Right lobe of liver (tissue), 6 donors: ENCODE measurements at places on chromosomes 11 and 22. TPM values are rescaled to one million over a fixed set of nuclear protein-coding genes. Genes with fewer than 3 reads are reported as not detected.

Gene ADORA2A
- 5.5 TPM for total RNA-seq

DNA sequence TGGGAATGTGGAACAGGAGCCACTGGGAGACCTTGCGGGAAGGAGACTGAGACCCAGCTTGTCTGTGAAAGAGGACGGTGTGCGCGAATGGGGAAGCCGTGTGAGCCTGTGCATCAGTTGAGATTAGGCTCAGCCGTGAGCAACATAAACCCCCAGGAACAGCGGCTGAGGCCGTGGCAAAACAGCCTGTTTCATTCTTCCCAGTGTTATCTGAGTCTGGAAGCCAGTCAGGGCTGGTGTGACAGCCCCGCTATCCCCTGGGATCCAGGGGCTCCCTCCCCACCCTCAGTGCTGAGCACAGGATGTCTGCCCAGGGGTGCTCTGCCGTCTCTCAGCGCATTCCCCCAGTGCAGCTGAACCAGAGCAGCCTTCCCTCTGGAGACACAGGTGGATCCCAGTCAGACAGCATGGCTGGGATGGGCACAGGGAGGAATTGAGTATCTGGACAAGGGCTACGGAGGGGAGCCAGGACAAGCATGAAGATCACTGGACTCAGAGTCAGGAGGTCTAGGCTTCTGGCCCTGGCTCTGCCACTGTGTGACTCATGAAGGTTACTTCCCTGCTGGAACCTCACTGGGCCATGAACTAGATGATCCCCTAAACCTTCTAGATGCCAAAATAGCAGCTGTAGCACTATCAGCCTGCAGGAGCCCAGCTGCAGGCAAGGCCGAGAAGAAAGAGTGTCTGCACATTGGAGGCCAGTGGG, 8.6 kb downstream of the OAF start:
- DNase-seq = peak; percentile 43

DNA sequence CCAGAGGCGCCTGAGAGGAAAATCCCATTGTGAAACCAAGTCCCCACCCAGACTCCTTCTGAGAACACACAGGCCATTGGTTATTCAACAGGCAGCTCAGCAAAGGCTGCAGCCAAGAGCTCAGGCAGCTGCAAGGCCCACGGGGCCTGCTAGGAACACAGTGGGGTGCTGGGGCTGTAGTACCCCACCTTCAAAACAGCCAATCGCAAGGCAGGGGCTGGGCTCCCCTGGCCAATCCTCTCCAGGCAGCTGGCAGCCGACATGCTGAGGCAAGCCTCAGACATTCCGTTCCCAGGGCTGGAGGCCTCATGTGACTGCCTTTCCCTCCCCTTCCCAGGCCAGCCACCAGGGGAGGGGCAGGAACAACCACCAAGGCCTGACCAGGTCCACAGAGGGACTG, 6.6 kb downstream of the PRODH start:
- no peak for DNase-seq

DNA sequence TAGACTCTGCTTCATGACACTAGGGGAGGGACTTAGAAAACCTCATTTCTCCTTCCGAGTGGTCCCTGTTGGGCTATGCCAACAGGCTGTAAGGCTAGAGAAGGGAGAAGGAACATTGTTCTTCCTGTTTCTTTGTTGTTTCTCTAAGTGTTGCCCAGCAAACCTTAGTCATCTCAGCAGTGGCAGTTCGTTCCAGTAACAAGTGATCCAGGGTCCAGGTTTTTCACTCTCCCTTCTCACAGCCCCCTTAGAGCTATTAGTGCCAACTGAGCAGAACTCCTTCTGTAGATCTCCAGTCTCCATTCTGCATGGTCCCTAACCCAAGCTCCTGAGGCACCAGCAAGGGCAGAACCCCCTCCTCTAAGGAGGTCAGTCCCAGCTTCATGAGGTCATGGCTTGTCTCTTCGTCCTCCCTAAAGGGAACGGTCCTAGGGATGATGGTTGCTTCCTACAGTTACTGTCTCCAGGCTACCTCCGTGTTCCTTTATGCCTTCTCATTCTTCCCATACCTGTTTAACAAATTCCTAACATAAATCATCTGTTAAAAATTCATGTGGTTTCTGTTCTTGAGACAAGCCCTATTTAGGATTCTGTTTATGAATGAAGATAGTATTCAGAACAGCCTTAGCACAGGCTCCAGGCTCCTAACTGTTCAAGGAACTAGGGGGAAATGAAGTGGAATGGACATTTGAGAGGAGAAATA, 168.6 kb upstream of the UBASH3B start:
- DNase-seq = no peak

Gene VSIG2
- 1.0 TPM for total RNA-seq

DNA sequence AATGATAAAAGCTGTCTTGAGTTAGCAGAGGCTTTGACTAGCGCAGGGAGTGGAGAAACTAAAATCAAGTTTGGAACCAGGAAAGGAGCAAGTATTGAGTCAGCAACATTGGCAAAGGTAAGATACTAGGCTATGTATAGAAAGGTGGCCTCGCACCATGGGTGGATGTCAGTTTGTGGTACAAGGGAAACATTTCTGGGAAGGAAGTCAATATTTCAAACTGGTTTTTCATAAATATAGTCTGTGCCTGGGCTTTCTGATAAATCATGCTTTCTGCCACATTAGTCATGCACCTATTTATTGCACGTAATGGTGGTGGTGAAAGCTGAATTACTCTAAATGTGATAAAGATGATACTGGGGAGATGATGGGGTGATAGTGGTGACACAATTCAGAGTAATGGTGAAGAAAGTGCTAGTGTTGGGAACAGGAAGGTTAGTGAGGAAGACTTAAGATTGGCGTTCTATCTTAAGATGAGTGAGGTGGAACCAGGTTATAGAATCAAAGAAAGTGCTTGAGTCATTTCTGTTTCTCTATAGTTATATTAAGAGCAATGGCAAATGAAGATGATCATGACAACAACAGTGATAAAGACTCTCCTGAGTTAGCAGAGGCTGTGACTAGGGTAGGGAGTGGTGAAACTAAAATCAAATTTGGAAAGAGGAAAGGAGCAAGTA, 729.0 kb downstream of the FAM181B start:
- no peak for DNase-seq

DNA sequence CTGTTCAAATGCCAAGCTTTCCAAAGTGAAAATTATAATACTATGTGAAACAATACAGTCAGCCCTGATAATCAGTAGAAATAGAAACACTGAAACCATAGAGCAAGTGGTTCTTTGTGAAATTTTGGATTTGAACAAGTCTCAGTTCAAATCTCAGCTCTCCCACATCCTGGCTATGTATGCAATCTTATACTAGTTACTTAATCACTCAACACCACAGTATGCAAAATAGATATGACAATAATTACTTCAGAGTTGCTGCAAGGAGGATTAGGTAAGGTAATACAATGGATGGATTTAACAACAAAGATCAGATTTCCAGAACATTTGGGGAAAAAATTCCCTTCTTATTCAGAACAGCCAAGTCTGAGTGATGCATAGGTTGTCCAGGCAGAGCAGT, 851.8 kb upstream of the CCDC90B start:
- DNase-seq = no peak

Gene NLRP14
- 0.07 TPM for total RNA-seq

DNA sequence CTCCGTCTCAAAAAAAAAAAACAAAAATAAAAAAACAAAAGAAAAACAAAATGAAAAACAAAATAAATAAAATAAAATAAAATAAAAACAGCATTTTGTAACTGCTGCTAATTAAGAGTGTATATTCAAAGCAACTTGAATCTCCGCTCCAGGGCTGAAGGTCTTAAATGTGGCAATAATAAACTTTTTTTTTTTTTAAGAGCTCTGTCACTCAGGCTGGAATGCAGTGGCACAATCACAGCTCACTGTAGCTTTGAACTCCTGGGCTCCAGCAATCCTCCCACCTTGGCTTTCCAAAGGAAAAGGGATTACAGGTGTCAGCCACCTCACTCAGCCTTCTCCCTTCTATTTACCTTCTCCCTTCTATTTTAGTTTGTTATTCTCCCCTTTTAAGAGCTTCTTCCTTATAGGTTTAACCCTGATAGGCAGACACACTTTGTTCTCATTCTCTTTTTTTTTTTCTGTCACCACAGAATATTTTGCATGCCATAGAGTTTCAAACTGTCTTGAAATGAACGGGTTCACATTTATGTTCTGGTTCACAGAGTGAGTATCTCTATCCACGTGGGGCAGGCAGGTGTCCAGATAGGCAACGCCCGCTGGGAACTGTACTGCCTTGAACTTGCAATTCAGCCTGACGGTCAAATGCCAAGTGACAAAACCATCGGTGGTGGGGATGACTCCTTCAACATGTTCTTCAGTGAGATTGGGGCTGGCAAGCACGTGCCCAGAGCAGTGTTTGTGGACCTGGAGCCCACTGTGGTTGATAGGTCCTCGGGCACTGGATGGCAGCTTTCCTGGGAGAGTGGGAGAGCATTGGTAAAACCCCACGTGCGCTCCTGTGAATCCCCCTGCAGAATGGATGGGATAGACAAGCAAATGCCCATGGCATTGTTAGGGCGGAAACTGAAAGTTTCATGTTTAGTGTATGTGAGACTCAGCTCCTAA, 19.4 kb downstream of the LRRC74B start:
- DNase-seq = no peak

Gene TNNI2
- total RNA-seq = 1.9 TPM

- no peak for DNase-seq
Measured at GRCh38 chr11:56624661-56625110, 10.0 kb upstream of the OR5M1 start.

Gene OR52A1
- not detected for total RNA-seq

DNA sequence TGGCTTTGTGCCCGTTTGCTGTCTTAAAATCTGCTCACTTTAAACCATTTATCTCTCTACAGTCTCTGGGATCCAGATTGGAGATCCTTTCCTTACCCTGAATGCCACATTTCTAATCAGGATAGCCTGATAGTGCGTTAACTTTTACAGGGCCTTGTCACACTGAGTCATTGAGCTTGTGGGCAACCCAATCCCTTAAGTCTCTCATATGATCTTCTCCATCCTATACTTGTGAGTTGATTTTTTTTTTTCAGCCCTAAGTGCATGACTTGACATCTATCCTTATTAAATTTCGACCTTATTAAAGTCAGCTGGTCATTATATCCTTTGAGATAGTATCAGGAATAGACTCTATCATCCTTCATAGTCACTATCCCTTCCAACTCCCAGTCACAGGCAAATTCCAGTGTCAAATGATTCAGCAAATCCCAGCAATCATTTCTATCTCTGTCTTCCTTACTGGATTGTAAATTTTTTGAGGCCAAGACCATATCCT, 57.7 kb downstream of the TEAD1 start:
- DNase-seq = no peak

- no peak for DNase-seq
Measured at GRCh38 chr11:35006389-35007128, 90.1 kb downstream of the PDHX start.

Gene MYBPC3
- total RNA-seq = 0.13 TPM

GRCh38 chr11:89125298-89125697, 52.4 kb upstream of the TYR start:
- no peak for DNase-seq

Gene OR56B1
- not detected for total RNA-seq
